T-helper 17 cell (primary cell): ENCODE measurements at places on chromosomes 1 and 21. TPM values are rescaled to one million over a fixed set of nuclear protein-coding genes. Genes with fewer than 3 reads are reported as not detected.

DNA sequence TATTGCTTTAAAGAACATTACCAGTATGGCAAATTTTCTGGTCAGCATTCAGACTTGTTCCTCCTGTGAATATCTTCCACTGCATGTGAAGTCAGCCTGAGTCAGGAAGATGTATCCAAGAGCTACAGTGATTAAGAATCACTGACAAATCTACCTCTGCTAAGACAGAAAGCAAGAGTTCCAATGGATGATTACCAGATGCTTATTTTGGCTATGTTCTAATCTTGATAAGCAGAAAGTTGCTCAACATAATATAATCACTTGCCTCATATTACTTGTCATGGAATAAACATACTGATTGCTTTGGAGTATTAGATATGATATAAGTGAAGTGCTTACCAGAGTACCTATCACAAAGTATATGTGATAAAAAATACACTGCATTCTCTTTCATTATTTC is 738.1 kb downstream of the ADGRL2 start:
- no peak for DNase-seq

- no peak for DNase-seq
Measured at GRCh38 chr1:205665201-205666045, 14.9 kb downstream of the SLC45A3 start.

GRCh38 chr1:8704866-8705506 is 112.5 kb downstream of the RERE start:
- DNase-seq: no peak

SPRR2F gene
- not detected for total RNA-seq

PADI4 gene
- 1.6 TPM for total RNA-seq
